ENCODE measurements at places on chromosomes 6 and 20. TPM values are rescaled to one million over a fixed set of nuclear protein-coding genes. Genes with fewer than 3 reads are reported as not detected.

The TP53TG5 gene
- total RNA-seq, result not detected

The CYP39A1 gene
- total RNA-seq, result 0.56 TPM

The LPA gene
- not detected for total RNA-seq

The CLPSL2 gene
- not detected for total RNA-seq

The SPDEF gene
- not detected for total RNA-seq

The FRS3 gene
- 0.61 TPM for total RNA-seq

The TRPC4AP gene
- total RNA-seq, result 34.8 TPM

The HLA-DPA1 gene
- 8.7 TPM for total RNA-seq

The BANF2 gene
- not detected for total RNA-seq

The CFB gene
- not detected for total RNA-seq

The TPD52L1 gene
- 54.5 TPM for total RNA-seq

The RFX6 gene
- 0.08 TPM for total RNA-seq

The HDGFL1 gene
- total RNA-seq, result not detected

Measured in SK-MEL-5 (cell line).